A172 (cell line): ENCODE measurements at places on chromosomes 4 and X.

DNA sequence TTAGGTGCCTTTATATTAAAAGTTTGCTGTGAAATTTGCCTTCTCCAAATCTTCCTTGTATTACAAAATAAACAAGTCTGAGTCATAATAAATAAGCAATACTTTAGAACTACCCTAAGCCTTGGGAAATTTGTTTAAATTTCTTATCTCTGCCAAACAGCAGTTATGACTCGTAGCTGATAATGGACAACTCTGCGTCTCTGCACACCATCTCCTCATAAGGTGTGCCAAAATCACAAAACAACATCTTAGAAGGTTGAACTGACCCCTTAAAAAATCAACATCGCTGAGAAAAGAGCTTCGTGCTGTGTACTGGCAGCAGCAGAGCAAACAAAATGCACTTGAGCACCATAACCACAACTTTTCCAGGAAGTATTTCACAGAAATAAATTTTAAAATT lies 22.0 kb downstream of the OR13H1 start:
- DNase-seq, result peak; percentile 0

DNA sequence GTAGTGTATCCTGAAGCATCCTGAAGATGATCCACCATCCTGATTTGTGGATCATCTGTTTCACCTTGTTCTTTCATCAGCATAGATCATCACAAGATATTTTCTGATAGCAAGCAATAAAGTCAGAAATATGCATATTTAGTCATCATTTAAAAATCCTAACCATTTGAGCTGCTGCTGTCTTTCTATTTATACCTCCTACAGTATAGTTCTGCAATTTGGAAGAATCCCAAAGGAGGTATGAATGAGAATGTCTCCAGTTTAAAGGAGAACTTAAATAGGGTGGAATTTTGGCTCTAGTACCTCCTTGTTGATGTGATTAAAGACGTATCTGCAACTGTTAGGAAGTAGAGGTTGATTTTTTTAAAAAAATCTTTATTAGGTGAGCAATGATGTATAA lies 7.6 kb downstream of the SLC25A14 start:
- no peak for DNase-seq

GRCh38 chrX:44094821-44095530 lies 121.8 kb upstream of the NDP start:
- no peak for DNase-seq

DNA sequence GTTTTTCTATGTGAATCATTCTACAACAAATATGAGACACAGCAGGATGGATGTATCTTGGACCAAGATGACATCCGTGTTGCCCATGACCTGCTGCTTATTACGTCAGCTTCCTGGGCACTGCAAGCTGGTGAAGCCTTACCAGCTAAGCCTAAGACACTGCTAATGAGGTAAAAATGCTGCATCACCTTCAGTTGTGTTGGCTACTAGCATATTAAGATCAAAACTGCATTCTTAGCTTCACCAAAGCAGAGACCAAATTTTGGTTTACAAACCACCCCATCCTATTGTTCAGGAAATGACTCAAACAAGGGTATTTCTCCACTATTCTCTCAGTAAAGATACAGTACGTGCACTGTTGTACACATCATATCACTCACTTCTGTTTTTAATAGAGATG lies 50.3 kb downstream of the MAML3 start:
- DNase-seq, result peak; percentile 74

DNA sequence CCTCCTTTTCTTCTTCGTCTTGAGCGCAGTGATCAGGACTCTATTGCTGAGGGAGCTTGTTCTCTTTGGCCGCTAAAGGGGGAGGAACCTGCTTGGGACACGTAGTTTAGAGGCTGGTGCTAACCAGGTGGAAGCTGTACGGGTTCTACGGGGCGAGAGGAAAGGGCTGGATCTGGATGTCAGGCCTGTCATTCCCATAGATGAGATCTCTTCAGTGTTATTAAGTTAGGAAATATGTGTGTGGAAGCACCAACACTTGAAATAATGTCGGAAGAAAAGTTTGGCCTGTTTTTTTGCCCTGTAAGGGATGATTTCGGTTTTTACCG lies 643 bp downstream of the SRP72 start:
- peak; percentile 38 for DNase-seq

- DNase-seq, result no peak
These were observed 60.6 kb upstream of the PAGE5 start for GRCh38 chrX:55159551-55159950.

DNA sequence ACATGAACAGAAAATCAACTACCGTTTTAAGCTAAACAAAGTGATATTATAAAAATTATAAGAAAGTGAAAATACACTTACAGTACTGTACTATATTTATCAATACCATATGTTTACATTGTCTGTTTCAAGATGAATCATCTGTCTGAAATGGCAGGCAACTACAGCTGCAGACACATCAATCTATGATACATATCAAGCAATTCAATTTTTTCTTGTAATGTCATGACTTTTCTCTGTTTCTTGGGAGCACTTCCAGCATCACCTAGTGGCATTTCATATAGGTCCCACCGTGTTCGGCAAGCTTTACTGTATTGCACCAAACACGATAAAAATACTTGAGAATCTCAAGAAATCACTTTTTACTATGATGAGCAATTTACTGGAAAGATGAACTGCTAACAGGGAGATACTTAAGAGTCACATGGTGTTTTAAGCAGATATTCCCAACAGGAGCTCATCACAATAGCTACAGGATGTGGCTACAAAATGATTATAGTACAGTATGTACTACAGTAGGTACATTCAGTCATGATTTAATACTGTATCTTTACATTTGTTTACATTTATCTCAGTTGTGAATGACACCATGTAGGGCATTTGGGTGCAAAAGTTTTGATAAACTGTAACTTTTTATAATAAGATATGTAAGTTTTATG lies 207.4 kb downstream of the ADAM29 start:
- DNase-seq, result no peak

DNA sequence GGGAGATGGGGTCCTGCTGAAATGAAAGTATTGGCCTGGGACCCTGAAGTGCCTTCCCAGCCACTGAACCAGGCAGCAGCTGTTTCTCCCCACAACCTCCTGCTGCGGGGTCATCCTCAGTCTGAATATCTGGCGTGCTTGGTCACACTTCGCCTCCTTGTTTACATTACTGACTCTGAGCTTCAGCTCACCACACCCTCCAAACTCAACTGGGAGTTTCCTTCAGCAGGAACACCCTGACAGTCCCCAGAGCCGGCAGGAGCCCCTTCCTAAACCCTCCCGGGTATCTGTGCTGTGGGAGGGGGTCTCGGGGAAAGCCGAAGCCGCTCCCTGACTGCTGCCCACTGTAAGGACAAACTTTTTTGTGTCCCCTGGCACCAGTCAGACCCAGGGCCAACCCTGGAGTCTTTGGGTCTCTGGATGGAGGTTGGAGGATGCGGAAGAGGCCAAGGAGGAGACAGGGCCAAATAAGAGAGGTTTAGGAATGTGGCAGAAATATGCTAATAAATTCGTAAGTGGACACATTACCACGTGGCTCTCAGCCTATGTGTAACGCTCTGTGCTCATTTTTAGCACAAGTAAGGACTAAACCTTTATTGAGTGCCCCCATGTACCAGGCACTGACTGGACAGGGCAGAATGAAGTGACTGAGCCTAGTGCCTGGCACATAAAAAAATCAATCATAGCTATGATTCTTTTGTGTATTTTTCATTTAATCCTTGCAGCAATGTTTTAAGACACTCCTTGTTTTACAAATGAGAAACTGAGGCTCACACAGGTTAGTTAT lies 20.7 kb downstream of the FHDC1 start:
- peak; percentile 55 for DNase-seq

GRCh38 chr4:182063651-182064050 lies 179.6 kb upstream of the TENM3 start:
- DNase-seq, result no peak

GRCh38 chr4:67996127-67996526 lies 32.8 kb upstream of the TMPRSS11A start:
- no peak for DNase-seq

GRCh38 chr4:41362621-41363383 lies 106.1 kb downstream of the UCHL1 start:
- DNase-seq, result no peak

DNA sequence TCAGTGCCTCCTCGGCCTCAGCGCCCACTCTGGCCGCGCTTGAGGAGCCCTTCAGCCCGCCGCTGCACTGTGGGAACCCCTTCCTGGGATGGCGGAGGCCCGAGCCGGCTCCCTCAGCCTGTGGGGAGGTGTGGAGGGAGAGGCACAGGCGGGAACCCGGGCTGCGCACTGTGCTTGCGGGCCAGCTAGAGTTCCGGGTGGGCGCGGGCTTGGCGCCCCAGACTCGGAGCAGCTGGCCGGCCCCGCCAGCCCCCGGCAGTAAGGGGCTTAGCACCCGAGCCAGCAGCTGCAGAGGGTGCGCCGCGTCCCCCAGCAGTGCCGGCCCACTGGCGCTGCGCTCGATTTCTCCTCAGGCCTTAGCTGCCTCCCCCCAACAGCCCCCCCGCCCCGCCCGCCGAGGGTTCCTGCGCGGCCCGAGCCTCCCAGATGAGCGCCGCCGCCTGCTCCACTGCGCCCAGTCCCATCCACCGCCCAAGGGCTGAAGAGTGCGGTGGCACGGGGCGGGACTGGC lies 1137.0 kb downstream of the PCDH18 start:
- no peak for DNase-seq

DNA sequence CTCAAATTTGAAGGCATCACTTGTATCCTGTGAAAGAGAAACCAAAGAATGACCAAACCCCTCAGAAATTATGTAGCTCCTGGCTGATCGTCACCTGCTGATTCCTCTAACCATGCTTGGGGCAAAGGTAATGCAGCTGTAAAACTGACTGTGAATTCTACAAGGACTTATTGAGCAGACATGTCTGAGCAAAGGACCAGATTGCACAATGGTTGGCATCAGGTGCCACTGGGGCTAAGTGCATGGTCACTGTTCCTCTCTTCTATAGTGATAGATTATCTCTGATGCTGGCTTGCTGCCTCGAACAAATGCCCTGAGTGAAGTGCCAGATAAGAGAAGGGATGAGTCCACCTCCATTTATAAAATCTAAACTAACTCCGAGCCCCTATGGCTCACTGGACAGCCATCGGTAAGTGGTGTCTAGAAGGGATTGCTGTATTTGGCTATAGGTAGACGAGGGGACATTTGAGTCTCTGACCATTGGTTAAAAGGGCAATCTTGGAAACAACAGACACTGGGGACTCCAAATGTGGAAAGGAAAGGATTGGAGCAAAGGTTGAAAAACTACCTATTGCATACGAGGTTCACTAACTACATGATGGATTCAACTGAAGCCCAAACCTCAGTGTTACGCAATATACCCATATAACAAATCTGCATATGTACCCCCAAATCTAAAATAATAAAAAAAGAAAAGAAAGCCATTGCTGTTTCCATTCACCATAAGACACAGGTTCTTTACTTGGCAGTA lies 110.7 kb upstream of the IGSF1 start:
- DNase-seq, result no peak

GRCh38 chr4:160498211-160498610 lies 1395.3 kb downstream of the RAPGEF2 start:
- no peak for DNase-seq

DNA sequence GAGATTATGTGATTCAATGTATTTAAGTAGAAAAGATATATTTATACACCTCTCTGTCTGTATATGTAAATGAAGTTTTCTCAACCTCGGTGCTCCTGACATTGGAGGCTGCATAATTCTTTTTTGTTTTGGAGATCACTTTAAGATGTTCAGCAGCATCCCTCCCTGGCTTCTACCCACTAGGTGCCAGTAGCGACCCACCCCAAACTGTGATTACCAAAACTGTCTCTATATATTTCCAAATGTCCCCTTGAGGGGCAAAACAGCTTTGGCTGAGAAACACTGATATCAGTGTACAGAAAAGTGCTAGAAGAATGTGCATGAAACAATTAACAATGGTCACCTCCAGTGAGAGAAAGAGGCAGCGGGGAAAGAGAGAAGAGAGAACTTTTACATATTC lies 51.2 kb downstream of the DCX start:
- no peak for DNase-seq

DNA sequence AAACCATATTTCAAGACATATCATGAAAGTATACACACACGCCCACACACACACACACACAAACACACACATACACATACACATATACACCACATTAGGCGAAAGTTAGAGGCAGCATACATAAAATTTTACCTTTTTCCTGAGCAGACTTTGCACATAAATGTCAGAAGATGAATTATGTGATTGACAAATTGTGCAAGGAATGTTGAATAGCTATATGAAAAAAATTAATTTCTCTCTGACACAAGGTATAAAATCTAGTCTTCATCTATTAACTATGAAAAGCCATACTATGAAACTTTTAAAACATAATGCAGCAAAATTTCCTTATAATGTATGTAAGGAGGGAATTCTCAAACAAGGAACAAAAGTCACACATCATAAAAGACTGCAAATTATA lies 24.4 kb downstream of the FSTL5 start:
- DNase-seq, result no peak

- DNase-seq, result no peak
These were observed 6.4 kb upstream of the BRWD3 start for GRCh38 chrX:80816051-80816450.
